ENCODE measurements at places on chromosomes 7 and 10. TPM values are rescaled to one million over a fixed set of nuclear protein-coding genes. Genes with fewer than 3 reads are reported as not detected.

The MYO1G gene
- 0.27 TPM for total RNA-seq

The SERPINE1 gene
- total RNA-seq: 1,731 TPM

The ZNF488 gene
- total RNA-seq: 12.6 TPM

The LAMB1 gene
- 104 TPM for total RNA-seq

The PPP1R9A gene
- total RNA-seq: 3.6 TPM

The FAM221A gene
- 0.32 TPM for total RNA-seq

The ECHDC3 gene
- total RNA-seq: 10.4 TPM

The ERVW-1 gene
- not detected for total RNA-seq

The SFR1 gene
- total RNA-seq: 16.2 TPM

The MMP21 gene
- 0.03 TPM for total RNA-seq

The PTTG1IP2 gene
- not detected for total RNA-seq

The CALHM2 gene
- 4.7 TPM for total RNA-seq

The PON3 gene
- 39.3 TPM for total RNA-seq

The CLDN15 gene
- 12.8 TPM for total RNA-seq

The SLC26A4 gene
- total RNA-seq: 0.14 TPM

The SYCE1 gene
- not detected for total RNA-seq

The LMTK2 gene
- 9.3 TPM for total RNA-seq

The AGBL3 gene
- 1.4 TPM for total RNA-seq

The IFIT1B gene
- not detected for total RNA-seq

The TMEM140 gene
- 1.1 TPM for total RNA-seq

The PRTFDC1 gene
- 15.3 TPM for total RNA-seq

The HOXA11 gene
- 0.67 TPM for total RNA-seq

The CPN1 gene
- total RNA-seq: 0.34 TPM

The BLNK gene
- not detected for total RNA-seq

The SFTPD gene
- 0.09 TPM for total RNA-seq

The ENO4 gene
- total RNA-seq: 0.35 TPM

The GAD2 gene
- not detected for total RNA-seq

The CHAT gene
- total RNA-seq: not detected

The TMEM184A gene
- 8.1 TPM for total RNA-seq

The TSPAN12 gene
- 0.34 TPM for total RNA-seq

The INMT gene
- 0.03 TPM for total RNA-seq

The CHRM2 gene
- total RNA-seq: not detected

The GFRA1 gene
- total RNA-seq: 9.5 TPM

The VWDE gene
- 0.58 TPM for total RNA-seq

The ELOVL3 gene
- 0.25 TPM for total RNA-seq

The HKDC1 gene
- 8.9 TPM for total RNA-seq

The ZNF117 gene
- total RNA-seq: 0.09 TPM
